ENCODE measurements at places on chromosomes 4 and X.

- no peak for DNase-seq
Measured at GRCh38 chrX:44802613-44803012, 41.2 kb upstream of the DUSP21 start.

DNA sequence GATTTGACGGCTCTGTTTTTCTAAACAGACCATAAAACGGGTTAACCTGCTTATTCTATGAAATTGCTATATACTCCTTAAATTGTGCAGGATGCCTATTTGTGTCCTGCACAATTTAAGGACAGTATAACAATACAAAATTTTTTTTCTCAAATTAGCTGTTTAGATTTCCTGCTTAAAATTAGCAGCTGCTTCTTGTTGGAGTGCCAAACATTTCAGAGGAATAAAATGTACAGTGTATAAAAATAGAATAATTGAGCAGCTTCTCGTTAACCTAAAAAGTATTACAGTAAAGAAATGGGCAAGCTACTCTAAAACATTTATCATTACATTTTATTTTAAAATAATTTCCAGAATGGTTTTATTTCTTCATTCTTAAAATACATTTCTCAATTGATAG, 100.5 kb downstream of the PPA2 start:
- DNase-seq = no peak

DNA sequence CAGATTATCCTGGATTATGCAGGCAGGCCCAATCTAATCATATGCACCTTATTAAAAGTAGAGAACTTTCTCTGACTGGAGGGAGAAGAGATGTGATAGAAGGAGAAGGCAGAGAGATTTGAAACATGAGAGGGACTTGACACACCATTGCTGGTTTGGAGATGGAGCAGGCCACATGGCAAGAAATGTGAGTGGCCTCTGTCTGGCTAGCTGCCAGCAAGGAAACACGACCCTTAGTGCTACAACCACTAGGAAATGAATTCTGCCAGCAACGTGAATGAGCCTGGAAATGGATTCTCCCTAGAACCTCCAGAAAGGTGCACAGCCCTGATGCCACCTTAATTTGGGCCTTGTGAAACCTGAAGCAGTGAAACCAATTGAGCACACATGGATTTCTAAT, 79.5 kb upstream of the MBNL3 start:
- DNase-seq = no peak

DNA sequence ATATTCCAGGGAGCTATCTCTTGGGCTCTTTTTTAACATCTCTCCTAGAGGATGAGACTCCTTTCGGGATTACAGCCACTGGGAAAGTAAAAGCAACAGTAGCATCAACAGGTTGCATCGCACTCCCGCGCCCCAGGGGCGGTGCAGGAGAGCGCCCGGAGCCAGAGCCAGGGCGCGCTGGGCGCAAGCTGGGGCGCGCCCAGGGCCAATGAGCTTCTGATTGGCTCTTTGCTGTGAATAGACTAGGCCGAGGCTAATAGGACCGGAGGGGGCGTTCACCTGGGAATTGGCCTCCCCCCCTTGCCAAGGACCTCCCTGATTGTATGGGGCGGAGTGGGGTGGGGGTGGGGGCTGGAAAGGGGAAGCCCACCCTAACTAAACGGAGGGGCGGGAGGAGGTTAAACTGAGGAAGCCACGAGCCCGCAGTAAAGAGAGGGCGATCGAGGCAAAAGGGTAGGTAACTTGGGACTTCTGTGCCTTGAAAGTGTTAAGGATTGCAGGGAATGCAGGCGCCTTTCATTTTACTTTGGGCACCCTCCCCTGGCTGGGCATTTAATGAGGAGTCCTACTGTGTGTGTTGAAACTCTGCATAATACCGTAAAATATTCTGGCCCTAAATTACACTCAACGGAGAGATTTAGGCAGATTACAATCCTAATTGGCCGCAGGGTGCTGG, 1.1 kb upstream of the ATOH1 start:
- no peak for DNase-seq

GRCh38 chr4:158760866-158761265, 8.0 kb upstream of the FNIP2 start:
- no peak for DNase-seq

- DNase-seq = peak; percentile 15
Measured at GRCh38 chrX:1442016-1442665, 10.6 kb downstream of the ASMTL start.

GRCh38 chrX:71178908-71179307, 34.3 kb downstream of the NLGN3 start:
- DNase-seq = peak; percentile 55

DNA sequence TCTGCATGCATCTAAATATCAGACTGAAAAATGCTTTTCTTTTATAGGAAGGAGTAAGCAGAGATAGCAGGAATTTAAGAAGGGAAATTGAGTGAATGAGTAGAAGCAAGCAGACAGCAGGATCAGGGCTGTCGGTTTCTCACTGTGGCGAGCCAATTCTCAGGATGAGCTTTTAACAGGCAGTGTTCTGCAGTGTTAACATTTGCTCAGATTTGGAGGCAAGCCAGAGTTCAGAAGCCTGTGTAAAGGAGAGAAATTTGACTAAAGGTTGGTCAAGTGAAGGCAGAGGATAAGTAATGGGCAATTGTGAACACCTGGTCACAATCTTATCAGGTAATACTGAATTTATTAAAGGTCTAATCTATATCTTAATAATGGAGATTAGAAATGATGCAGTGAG, 133.3 kb upstream of the MAGEB16 start:
- DNase-seq = no peak

- DNase-seq = no peak
Measured at GRCh38 chrX:148940411-148940996, 440.1 kb downstream of the AFF2 start.

DNA sequence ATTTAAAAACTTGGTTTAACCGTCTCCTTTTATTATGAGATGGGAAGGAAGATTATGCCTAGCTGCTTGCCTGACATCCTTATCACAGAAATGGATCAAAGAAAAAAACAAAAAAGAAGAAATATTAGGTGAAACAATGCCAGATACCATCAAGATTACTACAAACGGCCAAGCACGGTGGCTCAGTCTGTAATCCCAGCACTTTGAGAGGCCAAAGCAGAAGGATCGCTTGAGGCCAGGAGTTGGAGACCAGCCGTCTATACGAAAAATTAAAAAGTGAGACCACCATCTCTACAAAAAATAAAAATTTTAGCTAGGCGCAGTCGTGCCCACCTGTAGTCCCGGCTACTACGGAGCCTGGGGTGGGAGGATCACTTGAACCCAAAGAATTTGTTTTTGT, 2.3 kb downstream of the FRYL start:
- no peak for DNase-seq

DNA sequence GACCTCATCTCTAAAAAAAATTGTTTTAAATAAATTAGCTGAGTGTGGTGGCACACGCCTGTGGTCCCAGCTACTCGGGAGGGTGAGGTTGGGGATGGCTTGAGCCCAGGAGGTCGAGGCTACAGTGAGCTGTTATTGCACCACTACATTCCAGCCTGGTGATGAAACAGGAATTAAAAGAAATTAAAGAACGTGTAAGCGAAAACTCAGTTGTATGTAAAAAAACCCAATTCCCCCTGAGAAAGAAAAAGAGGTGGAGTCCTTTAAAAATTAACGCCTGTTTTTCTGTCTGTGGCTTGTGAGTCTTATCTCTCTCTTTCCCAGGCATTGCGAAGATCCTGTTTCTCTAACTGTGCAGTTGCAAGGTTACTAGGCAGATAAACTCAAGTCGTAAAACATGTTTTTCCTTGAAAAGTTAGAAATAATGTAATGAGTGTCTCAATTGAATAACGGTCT, 22.1 kb downstream of the EPGN start:
- DNase-seq = no peak

DNA sequence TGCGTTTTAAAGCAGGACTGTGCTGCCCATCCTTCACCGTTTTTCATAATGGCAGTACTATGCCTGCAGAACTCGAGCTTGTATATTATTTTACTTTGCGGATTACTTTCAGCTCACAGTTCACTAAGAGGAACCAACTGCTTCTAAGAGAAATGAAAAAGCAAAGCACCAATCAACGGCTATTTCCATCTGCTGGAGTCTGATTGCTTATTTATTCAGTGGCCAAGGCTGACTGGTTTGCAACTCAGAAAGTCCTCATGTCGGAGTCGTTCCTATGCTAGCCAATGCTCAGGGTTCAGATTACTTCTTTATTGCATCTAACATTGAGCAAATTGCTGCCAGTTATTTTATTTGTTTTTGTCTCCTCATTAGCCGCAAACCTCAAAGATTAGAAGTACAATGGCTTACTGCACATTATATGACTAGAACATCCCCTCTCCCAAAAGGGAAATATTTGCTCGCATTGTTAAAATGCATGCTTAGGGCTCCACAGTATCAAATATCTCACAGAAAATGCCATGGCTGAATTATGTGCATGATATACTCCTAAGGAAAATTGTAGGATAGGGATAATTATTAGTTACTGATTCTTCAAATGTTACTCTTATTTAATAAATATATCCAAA, 1628.2 kb upstream of the ADGRL3 start:
- no peak for DNase-seq

DNA sequence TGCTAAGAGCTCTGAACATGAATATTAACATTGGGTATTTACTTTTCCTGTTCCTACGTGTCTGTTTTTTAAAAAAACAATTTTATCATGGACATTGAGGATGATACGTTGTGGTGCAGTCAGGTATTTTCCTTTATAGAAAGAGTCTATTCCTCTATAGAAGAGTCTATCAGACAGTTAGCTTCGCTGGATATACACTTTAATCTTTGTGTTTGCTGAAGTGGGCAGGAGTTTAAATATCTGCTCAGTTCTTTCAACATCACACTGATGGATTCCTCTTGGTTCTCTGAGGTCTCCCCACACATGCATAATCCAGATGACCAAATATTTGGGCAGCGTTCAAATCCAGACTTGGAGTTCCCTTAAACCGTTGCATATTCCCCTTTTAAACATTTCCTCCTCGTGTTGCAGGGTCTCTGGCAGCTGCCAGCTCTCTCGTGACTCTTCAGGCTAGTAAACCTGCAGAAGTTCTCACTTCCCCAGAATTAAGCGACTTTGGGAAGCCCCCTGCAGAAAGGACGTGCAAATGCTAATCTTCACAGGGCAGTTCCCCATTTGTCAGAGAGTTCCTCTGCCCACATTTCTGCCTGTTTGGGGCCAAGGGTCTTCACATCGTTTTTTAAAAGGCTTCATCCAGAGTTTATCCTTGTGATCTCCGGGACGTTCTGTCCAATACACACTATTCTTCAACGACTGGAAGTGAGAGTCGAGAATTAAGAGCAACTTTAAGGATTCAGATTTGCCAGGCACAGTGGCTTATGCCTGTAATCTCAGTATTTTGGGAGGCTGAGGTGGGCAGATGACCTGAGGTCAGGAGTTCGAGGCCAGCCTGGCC, 20.5 kb upstream of the DHRSX start:
- no peak for DNase-seq

- no peak for DNase-seq
Measured at GRCh38 chr4:182491719-182492118, 248.5 kb downstream of the TENM3 start.

GRCh38 chr4:13986548-13986947, 359.0 kb upstream of the BOD1L1 start:
- no peak for DNase-seq

GRCh38 chr4:166077782-166078181, 204.7 kb downstream of the TLL1 start:
- DNase-seq = no peak

DNA sequence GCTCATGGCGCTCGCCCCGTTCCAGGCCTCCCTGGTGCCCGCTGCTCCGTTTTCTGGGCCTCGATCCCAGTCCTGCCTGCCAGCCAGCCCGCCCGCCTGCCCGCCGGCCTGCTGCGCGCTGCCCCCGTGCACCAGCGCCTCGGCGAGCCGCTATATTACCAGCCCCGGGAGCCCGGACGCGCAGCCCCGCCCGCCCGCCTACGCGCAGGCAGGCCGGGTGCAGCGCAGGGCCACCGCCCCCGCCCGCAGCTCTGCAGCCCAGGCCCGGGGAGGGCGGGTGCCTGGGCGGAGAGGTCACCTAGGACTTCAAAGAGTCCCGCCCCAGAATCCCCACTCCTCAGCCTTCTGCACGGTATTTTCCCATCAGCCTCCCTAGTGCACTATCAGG, at the start of gene MAOB:
Gene MAOB, minus strand, starts transcription at position 157 of the 388 bp plus-strand sequence. Its CDS starts 151 bp downstream, at position 6.
- DNase-seq = peak; percentile 47

- DNase-seq = no peak
Measured at GRCh38 chr4:101074326-101074725, 273.0 kb downstream of the PPP3CA start.

GRCh38 chrX:18721683-18722499, 14.4 kb downstream of the PPEF1 start:
- no peak for DNase-seq

- no peak for DNase-seq
Measured at GRCh38 chr4:126705266-126705665, 927.5 kb upstream of the INTU start.

GRCh38 chr4:3655485-3655884, 110.7 kb upstream of the ADRA2C start:
- DNase-seq = no peak

GRCh38 chr4:154691229-154691628, 52.6 kb upstream of the LRAT start:
- DNase-seq = no peak

- DNase-seq = no peak
Measured at GRCh38 chr4:132557660-132558059, 591.4 kb upstream of the PCDH10 start.

- no peak for DNase-seq
Measured at GRCh38 chr4:139754938-139755337, 89.3 kb downstream of the MGST2 start.

DNA sequence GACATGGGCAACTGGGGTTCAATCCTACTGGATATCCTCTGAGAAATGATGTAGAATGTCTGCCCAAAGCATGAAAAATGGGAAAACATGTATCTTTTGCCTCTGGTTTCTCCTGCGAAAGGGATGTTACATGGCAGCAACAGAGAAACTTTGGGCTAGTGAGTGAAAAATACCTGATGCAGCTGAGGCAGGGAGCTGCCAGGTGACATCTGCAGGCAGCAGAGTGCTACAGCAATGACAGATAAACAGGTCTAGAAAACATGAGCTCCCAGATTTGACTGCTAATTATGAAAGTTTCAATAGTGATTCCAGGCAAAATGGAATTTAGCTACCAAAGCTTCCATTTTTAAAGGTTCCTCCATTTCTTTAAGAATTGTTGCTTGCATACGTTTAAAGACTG, 4.8 kb upstream of the CXCL1 start:
- no peak for DNase-seq

DNA sequence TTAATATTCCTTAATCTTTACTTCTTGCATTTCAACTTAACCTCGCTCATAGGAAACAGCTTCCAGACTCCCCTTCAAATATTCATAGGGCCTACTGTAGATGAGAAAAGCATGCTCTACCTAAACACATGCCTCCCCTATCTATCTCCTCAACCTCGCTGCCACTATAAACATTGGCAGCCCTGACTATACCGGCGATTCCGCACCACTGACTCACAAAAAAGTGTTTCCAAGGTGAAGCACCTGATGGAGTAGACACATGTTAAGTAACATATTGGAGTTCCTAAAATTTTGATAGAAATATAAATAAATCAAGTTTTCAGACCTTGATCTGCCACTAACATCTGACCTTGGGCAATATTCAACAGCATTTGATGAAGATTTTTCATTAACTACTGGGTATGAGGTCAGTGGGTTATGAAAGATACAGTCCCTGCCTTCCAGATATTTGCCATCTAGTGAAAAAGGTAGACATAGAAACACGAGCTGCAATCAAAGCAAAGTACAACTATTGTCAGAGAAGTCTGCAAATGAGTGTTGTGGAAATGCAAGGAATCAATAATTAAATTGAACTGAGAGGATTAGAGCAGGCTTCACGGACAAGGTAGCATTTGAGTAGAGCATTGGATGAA, 184.2 kb downstream of the MAML3 start:
- no peak for DNase-seq

GRCh38 chr4:38461342-38461741, 202.7 kb upstream of the KLF3 start:
- DNase-seq = no peak

GRCh38 chrX:150575419-150575814, 7.0 kb downstream of the MTM1 start:
- DNase-seq = peak; percentile 68

All from activated T-cell treated with anti-CD3 and anti-CD28 coated beads, Interleukin-2, amount 50 U/mL, for 48 hours (primary cell).